Activated CD4-positive, alpha-beta T cell treated with anti-CD3 and anti-CD28 coated beads, Interleukin-2, Interleukin-6, amounts not matched to agents 100 ng/mL and 50 ng/mL, durations not matched to agents 16 hours and 8 hours (primary cell): ENCODE measurements at places on chromosomes 3 and 15.

DNA sequence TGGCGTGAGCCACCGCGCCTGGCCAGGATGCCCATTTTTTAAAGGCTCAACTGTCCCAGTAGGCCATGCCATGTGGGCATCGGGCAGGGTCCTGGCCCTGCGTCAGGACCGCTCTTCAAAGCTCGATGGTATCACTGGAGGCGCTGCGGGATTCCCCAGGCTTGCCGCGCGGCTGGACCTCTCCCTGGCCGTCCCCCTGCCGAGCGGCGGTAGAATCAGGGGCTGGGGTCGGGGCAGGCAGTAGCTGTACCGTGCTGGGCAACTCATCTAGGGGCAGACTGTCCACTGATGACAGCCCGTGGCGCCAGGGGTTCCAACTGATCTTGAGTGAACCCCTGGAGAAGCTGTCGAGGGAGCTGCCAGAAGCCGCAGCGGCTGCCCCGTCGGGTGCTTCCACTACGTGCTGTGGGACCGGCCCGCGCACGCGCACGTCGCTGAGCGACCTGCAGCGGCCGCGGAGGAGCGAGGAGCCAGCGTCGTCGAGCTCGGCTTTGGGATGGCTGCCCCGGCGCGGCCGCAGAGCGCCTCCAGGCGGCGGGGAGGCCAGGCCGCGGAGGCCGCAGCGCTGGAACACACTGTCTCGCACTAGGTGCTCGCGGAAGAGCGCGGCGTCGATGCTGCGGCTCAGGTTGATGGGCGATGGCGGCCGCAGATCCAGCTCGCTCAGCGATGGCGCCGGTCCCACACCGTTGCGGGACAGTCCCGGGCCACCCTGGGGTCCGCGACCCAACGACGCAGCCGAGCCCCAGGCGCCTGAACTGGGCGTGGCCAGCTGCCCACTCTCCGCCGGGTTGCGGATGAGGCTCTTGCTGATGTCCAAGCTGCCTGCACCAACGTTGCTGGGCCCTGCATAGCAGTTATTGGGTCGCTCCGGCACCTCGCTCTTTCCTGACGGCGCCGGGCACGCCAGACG lies 5.8 kb downstream of the PRRT3 start:
- DNase-seq: peak; percentile 81

DNA sequence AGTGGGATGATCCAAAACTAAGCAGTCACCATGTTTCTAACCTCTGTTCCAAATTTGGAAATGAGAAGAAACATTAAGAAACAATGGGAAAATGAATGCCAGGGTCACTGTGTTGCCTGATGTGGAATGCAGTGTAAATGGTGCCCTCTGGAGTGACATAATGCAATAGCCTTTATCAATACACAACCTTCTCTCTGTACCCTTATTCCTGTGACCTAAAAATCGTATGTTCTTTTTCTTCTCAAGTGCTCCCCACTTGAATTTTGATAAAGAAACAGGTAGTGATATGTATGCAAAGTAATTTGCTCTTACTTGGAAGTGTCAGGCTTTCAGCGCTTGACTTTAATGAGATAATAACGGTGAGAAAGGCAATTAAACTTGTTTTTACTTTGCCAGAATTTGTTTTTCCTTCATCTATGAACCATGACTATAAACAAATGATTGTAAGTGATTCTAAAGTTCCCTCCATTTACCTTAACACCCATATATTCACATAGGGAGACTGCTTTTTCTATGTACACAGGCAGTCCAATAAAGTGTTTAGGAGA lies 145.8 kb upstream of the THRB start:
- no peak for DNase-seq

- no peak for DNase-seq
Observed at GRCh38 chr3:122247087-122247824, 63.8 kb downstream of the CASR start.

GRCh38 chr3:53402326-53402725 lies 55.0 kb upstream of the DCP1A start:
- DNase-seq: no peak

GRCh38 chr3:149042789-149043386 lies 43.4 kb downstream of the HLTF start:
- peak; percentile 41 for DNase-seq

DNA sequence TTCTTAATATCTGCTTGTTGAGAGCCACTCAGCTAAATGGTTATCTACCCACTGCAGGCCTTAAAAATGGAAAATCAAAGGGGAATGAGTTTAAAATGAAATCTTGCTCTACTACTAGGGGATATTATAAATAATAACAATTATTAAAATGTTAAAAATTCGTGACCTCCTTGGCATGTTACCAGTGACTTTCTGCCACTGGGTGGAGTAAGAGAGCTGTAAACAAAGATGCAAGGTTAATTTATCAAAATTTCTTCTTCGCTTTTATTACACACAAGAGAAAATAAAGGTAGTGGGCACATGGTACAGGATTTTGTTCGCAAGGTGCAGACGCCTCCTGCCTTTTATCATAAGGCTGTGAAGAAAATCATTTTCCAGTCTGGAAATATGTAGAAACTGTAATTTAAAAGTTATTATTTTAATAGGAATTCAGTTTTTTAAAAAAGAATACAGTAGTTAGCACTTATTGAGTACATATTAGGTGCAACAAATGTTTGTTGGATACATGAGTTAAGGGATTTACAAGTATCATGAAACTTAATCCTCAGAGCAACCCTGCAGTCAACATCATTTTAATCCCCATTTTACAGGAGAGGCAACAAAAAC lies 272.6 kb downstream of the SUCLG2 start:
- DNase-seq: peak; percentile 27

- no peak for DNase-seq
Observed at GRCh38 chr3:20064387-20064786, 24.1 kb downstream of the KAT2B start.

- DNase-seq: no peak
Observed at GRCh38 chr3:89571707-89572106, 464.3 kb downstream of the EPHA3 start.
